Left renal pelvis (tissue), 4 donors: ENCODE measurements at places on chromosomes 5 and 9.

GRCh38 chr9:124285903-124286291 is 28.1 kb downstream of the NEK6 start:
- peak; percentile 65 for DNase-seq

DNA sequence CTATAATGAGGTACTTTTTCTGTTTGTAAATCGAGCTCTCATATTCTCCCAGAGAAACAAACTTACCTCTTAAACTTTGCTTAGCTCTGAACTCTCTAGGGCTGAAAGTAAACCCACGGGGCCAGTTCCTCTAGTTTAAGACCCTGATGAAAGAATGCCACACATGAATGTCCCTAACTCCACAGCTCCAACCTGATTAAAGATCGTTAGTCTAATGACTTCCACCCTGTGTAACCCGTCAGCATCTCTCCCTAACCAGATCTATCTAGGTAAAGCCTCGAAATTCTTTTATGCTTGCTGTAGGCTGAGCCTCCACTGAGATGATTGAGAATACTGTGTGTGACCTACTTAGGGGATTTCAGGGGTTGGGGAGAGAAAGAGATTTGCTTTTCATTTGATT is 27.0 kb downstream of the ADRA1B start:
- DNase-seq, result no peak

GRCh38 chr9:88971131-88971960 is 19.9 kb upstream of the S1PR3 start:
- DNase-seq, result no peak

- no peak for DNase-seq
These were observed 112.8 kb upstream of the ELL2 start for GRCh38 chr5:96074460-96074859.

DNA sequence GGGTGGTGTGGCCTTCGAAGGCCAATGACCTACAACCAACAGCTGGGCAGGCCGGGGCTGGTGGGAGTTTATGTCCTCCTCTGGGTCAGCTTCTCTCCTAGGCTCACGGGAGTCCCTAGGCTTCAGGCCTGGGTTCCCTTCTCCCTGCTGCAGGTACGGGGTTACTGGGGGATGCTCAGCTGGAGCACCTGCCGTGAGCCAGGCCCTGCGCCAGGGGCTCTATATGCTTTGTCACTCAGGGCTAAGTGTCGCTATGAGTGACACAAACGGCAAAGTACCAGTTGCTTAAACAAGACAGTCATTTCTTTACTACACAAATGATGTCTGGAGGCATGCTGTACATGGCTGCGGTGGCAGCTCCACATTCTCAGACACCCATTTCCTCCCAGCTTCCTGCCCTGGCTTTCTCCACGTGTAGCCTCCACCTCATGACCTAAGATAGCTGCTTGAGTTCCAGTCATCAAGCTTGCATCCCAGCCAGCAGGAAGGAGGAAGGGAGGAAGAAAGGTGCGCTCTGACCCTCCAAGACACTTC is 22.5 kb upstream of the NINJ1 start:
- DNase-seq, result no peak

DNA sequence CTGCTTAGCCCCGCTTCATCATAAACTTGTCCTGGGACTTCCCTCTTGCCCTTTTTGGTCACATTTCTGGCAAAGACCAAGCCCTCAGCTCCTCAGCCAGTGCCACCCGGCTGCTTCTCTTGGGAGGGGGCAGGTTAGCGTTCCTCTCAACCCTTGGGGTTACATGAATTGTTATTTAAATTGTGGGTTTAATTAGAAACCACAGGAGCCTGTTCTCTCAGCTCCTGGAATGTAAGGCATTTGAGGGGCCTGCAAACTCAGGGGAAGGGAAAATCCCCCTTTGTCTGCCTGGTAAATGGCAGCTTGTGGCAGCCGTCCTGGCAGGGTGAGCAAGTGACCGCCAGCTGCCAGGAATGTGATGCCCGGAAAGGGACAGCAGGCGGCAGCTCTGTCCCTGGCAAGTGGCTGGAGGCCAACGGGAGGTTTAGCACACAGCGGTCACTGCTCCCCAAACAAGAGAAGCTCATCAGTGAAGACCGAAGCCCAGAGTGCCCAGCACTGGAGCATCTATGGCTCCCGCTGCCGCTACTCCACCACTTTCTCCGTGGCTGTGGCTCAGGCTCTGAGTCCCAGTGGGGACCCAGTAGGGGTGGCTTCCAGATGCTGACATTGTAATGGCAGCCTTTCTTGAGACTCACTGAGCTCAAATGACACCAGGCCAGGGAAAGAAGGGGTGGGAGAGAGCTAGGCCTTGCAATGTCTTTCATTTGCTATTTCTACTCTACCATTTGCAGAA is 51.7 kb downstream of the SHB start:
- no peak for DNase-seq

DNA sequence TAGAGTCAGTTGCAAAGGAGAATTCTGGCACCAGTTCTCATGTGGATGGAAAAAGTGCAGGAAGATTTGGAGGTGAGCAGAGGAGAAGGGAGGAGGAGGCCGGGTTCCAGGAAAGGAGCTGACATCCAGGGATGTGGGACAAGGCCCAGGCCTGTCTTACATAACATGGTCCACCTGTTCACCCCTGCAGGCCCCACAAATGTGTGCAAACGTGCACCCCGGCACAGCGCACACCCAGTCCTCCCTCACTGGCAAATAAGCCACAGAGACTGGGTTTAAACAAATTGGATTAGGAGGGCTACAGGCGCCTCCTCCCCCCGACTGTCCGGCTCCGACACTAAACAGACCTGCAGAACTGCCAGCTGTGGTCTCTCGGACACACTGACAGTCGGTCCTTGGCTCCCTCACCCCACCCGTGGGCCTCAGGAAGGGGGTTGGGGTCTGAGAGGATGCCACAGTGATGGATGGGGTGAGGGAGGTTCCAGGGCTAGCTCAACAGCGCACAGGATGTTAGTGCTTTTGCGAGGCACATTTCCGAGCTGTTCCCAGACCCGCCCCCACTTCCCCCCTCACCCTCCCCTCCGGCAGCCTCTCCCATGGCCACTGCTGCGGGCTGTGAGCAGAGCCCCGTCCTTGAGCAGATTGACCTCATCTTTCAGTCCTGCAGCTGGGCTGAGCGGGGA is 43.4 kb upstream of the IL17B start:
- DNase-seq, result peak; percentile 83

DNA sequence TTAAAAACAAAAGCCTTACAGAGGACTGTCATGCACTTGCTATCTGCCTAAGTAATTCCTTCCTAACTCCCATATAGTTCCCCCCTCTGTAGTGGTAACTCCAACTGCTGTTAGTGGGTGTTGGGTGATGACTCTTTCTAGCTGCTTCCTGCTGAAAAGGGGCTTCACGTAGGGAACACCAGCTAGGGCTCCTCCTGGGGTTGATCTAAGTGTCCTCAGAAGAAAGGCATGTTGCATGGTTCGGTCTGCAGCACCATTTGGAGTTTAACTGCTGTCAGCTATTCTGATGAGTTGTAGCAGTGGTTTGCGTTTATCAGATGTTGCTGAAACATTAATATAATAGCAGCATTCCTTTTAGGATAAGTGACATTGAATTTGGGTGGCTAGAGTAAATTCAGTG is 281.9 kb upstream of the TUSC1 start:
- no peak for DNase-seq

GRCh38 chr5:62001640-62002039 is 304.4 kb upstream of the KIF2A start:
- DNase-seq, result no peak

DNA sequence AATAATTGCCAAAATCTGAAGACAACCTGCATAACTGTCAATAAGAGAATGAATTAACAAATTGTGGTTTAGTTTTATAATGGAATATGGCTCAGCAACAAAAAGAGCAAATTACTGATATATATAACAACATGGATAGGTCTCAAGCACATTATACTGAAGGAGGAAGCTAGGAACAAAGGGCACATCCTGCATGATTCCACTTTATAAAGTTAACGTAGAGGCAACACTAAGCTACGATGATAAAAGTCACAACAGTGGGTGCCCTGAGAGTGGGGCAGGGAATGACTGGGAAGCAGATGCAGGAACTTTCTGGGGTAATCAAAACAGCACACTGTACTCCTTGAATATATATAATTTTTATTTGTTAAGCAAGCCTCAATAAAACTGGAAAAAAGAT is 165.2 kb downstream of the RMI1 start:
- no peak for DNase-seq

- no peak for DNase-seq
These were observed 95.1 kb upstream of the DNAH5 start for GRCh38 chr5:14039576-14039975.

DNA sequence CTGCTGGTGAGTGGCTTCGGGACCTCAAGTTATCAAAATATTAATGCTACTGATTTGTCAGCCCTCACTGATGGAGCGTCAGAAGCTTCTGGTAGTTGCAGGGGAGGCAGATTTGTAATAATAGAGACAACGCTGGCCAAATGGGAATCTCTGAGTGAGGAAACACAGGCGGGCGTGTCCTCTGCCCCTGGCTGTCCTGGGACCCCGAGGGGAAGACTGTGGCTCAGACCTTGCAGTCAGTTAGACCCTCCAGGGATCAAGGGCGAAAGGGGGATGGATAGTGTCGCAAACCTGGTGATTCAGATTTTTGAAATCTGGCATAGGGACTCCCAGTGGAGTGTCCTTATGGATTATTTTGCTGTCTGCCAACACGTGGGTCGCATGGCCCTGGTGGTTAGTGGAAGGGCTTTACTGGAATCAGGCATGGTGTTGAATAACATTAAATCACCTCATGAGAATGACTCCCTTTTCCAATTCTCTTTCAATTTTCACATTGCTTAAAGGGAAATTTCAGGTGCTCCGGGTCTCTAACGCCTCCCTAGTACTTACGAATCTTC is 35.1 kb upstream of the NTNG2 start:
- no peak for DNase-seq

DNA sequence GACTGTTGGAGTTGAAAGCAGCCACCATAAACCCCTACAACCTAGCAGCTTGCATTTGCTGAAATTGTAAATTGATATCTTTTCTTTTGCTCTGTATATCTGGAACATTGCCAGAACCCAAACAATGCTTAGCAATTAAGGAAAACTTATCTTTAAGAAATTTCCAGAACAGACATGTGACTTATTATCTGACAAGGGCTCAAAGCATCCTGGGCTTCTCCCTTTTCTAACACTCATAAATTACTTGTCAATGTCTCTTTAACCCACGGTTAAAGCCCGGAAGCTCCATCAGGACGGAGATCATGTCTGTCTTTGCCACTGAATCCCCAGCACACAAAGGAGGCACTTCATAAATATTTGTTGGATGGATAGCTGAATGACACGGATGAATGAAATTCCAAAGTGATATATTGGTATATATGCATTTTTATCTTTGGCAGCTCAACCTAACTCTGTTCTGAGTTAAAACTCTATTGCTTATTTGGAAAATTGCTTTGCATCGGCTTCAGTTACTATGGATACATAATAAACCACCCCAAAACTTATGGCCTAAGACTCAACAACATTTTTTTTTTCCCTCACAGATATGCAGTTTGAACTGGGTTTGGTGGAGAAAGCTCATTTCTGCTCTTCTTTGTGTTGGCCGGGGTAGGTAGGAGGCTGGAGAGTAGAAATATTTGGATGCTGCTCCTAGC is 103.1 kb upstream of the CLINT1 start:
- no peak for DNase-seq

DNA sequence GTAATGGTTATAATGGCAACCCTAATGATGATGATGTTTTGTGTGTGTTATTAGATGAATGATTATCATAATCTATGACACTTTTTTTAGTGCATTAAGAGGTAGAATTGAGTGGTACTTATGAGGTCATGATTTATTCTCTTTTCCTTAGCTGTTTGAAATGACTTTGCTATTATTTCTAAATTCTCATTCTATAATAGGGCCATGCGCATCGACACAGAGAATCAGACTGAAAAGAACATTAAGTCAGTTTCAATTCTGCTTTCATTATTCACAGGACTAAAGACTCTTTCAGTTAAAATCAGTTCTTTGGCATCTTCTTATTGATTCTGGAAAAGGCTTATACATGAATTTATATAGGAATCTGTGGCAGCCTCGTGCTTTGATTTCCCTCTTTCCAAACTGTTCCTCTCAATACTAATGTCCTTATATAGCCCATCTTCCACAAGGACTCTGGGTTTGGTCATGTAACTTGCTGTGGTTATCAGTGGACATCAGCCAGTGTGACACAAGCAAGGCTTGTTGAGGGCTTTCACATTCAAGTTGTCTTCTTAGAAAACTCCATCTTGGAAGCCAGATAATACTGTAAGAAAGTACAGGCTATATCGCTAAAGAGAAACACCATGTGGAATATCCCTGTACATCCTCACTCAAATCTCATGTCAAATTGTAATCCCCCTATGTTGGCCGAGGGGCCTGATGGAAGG is 140.3 kb upstream of the CHD1 start:
- DNase-seq, result no peak

DNA sequence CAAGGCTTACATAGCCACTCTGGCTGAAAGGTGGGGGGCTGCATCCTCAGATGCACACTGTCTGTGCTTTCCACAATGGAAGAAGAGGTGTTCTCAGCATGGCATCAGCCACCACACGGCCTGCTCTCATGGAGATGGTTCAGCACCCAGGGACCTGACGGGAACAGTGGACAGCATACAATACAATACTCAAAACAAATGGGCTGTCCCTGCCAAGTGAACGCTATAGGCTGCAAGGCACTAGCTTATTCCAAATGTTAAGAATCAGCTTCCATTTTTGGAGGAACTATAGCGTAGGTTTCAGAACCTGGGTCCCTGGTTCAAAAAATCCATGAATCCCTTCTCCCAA is 77.2 kb downstream of the ZNF608 start:
- DNase-seq, result no peak

- DNase-seq, result no peak
These were observed 49.7 kb downstream of the NKD2 start for GRCh38 chr5:1058083-1058945.

GRCh38 chr9:134453776-134454475 is 127.7 kb downstream of the RXRA start:
- DNase-seq, result no peak
